ENCODE measurements at places on chromosomes 7 and 10. TPM values are rescaled to one million over a fixed set of nuclear protein-coding genes. Genes with fewer than 3 reads are reported as not detected.

- DNase-seq = no peak
These were observed 30.9 kb upstream of the CREB3L2 start for GRCh38 chr7:138032770-138033169.

DNA sequence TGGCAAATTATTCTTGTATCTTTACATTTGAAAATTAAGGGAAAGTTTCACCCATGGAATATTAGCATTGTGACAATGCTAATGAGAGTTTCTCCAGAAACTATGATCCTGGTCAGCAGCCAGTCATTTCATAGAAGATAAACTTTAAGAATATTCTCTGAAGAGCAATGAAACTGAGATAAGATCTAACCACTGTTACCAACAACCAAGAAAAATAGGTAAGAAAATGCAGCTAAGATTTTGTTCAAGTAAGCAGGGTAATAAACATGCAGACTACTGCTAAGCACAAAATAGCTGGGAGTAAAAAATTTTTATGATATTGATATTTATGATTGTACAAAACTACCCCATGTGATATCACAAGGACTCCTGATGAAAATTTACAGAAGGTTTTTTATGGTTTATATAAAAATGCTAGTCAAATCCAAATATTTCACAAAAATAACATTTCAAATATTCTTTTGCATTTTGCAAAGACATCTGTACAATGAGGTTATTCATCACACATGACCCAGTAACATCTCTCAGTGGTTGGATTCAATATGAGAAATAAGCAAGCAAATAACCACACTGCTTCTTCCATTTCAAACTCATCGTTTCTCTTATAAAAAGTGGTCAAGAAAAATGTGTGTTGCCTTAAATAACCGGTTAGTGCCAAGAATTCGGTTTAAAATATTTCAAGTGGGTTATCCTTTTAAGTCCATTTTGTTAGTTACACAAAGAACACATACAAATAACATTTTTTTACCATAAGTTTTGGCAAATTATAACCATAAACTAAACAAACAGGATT, 251.6 kb downstream of the DIP2C start:
- no peak for DNase-seq

GRCh38 chr7:4135301-4135700, 546.8 kb upstream of the FOXK1 start:
- DNase-seq = no peak

GRCh38 chr10:86968271-86968993, at the start of gene ADIRF:
ADIRF (plus strand) TSS chr10:86968482; CDS start chr10:86968545, 63 bp downstream.
- no peak for DNase-seq

GRCh38 chr7:144842377-144842851, 6.6 kb upstream of the TPK1 start:
- DNase-seq = no peak

DNA sequence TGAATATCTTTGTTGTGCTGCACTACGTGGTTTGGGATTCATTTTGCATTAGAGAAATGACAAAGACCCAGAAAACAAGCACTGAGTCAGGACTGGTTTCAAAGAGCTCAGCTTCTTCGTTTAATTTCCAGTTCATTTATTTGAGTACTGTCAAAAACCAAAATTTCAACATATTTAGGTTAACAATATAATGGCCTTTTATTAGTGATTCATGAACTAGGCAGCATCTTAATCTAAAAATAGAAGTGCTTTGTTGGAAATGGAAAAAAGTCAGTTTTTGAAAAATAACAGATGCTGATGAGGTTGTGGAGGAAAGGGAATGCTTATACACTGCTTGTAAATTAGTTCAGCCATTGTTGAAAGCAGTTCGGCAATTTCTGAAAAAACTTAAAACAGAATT, 856.4 kb downstream of the LRMDA start:
- DNase-seq = no peak

DNA sequence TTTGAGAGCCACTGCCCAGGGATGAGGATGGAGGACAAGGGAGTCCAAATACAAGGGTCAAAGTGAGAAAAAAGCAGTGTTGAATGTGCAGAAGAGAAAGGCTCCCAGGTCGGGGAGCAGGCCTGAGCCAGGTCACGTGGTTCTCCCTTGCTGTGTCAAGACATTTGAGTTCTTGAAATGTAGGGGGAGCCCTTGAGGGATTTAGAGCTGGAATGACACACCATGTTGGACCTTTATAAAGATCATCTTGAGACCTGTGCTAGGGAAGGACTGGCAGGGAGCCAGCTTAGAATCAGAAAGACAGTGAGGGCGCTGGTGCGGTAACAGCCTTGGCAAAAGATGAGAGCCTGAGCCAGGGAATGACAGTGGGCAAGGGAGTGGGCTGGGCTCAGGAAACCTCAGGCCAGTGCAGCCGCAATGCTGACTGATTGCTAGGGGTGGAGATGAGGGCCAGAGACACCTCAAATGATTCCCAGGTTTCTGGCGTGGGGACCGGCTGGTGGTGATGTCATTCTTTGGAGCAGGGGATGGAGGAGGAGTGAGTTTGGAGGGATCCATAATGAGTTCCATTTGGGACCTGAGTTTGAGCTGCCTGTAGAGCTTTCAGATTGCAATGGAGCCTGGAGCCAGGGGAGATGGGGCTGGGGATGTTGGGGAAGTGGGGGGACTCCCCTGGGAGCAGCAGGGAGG, 120.1 kb downstream of the PTPN20 start:
- DNase-seq = no peak

- DNase-seq = no peak
These were observed 15.6 kb downstream of the SNX10 start for GRCh38 chr7:26307226-26307625.

GRCh38 chr7:133675510-133676218, 422.8 kb downstream of the EXOC4 start:
- DNase-seq = no peak

- no peak for DNase-seq
These were observed 45.5 kb downstream of the GSAP start for GRCh38 chr7:77370606-77371005.

GRCh38 chr10:17659365-17659764, 15.4 kb downstream of the STAM start:
- no peak for DNase-seq

DNA sequence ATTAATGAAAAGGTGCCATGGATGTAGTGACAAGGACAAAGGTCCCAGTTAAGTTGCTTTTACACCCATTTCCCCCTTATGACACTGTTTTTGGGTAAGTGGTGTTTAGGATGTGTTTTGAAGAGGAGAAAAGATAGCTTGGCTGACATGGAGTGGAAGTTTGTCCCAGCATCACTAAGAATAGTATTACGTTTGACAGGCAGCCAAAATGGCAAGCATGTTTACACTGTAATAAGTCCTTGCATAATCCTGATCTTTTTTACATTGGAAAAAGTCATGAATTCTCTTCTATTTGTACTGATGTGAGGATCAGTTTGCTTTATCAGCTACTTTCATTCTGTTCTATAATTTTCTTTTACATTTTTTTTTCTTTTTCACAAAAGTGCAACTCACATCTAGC, 137.8 kb downstream of the CHRM2 start:
- DNase-seq = no peak

- DNase-seq = no peak
These were observed 21.0 kb downstream of the ZCWPW1 start for GRCh38 chr7:100407285-100408180.

- DNase-seq = no peak
These were observed 68.8 kb downstream of the RAPGEF5 start for GRCh38 chr7:22288202-22288601.

GRCh38 chr7:101874028-101874427, 56.6 kb downstream of the CUX1 start:
- no peak for DNase-seq

- no peak for DNase-seq
These were observed 70.8 kb upstream of the ZMIZ1 start for GRCh38 chr10:78997635-78998618.

DNA sequence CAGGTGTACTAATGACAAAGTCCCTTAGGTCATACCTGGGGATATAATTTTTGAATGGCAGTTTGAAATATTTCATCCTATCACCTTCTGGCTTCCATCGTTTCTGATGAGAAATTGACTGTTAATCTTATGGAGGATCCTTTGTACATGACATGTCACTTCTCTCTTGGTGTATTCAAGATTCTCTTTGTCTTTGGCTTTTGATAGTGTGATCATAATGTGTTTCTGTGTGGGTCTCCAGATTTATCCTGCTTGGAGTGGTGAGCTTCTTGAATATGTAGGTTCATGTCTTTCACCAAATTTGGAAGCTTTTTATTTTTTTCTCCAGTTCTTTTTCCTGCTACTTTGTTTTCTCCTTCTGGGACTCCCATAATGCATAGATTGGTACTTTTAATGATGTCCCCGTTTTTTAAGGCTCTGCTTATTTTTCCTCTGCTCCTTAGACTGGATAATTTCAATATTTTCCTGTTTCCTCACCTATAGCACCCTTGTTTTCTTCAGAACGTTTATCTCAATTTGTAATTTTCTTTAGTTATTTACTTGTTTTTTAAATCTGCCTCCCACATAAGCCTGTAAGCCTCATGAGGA, 4.4 kb downstream of the RBM33 start:
- DNase-seq = no peak

DNA sequence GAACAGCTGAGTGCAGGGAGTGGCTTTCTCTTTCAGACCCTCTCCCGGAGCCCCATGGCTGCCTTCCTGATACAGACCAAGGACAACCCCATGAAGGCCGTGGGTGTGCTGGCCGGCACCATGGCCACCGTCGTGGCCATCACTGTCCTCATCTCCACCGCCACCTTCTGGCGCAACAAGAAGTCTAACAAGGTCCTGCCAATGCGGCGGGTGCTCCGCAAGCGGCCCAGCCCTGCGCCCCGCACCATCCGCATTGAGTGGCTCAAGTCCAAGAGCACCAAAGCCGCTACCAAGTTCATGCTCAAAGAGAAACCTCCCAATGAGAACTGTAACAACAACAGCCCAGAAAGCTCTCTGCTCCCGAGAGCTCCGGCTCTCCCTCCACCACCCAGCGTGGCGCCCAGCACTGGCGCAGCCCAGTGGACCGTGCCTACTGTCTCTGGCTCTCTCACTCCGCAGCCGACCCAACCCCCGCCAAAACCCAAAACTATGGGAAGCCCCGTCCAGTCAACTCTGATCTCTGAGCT, 11.2 kb downstream of the LRIT2 start:
- no peak for DNase-seq

GRCh38 chr7:41491308-41491707, 211.6 kb downstream of the INHBA start:
- DNase-seq = no peak

GRCh38 chr7:41732436-41732785, 29.5 kb upstream of the INHBA start:
- DNase-seq = no peak

DNA sequence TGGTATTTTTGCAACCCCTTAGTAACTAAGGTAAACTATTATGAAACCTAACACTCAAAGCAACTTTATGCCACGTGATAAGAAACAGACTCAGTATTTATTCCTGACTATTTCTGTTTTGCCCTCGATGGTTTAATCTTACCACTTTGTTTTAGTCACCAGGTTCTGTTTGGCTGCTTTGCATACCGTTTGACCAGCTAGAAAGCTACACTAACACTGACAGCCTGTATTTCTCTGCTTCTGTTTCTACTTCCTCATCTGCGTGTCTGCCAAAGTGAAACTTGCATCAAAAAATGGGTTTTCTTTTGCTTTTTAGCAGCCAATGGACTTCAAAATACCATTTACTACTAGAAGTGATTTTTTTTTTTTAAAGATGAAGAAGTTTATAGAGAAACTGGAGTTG, 802.5 kb downstream of the GRM8 start:
- no peak for DNase-seq

DNA sequence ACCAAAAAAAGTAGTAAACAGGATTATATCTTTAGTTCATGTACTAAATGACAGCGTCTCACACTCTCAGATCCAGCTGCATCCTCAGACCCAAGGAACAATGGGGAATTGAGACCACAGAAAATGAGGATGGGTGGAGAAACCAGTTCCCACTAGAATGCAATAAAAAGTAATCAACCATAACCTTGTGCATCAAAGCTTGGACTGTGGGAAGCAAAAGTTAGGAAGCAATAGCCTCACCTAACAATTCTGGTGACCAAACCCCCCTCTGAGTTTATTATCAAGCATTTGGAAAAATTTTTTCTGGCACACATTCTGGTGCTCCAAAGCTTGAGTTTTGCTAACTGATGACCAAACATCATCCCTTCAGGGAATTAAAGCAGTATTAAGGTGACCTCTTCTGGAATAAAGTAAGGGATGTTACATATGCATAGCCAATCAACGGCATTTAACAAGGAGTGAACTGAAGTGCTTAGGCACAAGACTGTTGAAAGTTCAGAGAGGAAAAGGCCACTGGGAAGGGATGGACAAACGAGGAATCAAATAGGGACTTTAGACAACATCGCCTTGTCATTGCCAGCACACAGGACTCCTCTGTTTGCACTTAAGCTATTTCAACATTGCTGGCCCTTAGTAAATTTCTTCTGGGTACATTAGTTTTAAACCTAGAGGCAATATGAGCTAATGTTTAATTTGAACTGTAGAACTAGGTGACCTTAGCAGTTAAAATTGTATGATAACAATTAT, 1.2 kb upstream of the MAT1A start:
- no peak for DNase-seq

GRCh38 chr10:70600512-70601395, 1.8 kb downstream of the PRF1 start:
- no peak for DNase-seq

- DNase-seq = no peak
These were observed 44.7 kb downstream of the HTRA1 start for GRCh38 chr10:122505885-122506645.

DNA sequence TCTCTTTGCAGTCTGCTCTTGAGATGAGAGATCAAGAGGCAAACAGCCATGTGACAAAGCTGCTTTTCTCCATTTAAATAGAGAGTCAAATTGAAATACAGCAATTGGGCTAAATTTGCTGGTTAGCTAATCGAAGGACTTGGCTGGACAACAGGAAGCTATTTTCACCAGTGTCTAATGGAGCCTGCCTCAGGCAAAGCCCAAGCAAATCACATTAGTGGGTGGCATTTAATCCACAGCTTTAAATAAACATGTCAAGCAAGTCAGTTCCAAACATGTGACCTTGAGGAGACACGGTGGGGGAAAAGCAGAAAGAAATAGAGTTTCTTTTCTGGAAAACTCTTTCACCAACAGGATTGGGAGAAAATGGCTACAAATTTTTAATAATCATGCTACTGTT, 180.5 kb upstream of the AOAH start:
- DNase-seq = no peak

DNA sequence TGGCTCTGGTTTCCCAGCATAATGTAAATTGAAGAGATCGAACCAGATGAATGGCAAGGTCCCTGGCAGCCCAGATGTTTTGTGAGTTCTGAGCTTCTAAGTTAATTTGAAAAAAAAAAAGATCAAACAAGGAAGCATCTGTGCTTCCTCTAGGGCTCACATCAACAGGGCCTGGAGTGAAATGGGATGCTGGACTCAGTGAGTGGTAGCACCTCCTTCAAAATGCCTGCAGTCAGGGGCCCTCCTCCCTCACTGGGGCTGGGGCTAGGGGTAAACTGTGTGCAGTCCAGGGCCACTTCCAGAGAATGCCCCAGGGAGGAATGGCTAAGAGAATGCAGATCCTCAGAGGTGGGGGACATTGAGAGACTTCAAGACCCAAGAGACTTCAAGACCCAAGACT, 6.0 kb upstream of the CUEDC2 start:
- no peak for DNase-seq

ANKRD1 gene
- polyA plus RNA-seq = 0.47 TPM

AGR2 gene
- 2.8 TPM for polyA plus RNA-seq

GPER1 gene
- polyA plus RNA-seq = 10.2 TPM

PIK3AP1 gene
- 3.9 TPM for polyA plus RNA-seq

HYAL4 gene
- not detected for polyA plus RNA-seq

WDFY4 gene
- polyA plus RNA-seq = 3.3 TPM

CDC14C gene
- 0.86 TPM for polyA plus RNA-seq

SNCG gene
- 541 TPM for polyA plus RNA-seq

FXYD4 gene
- polyA plus RNA-seq = not detected

GRK5 gene
- 24.2 TPM for polyA plus RNA-seq

PALD1 gene
- 25.1 TPM for polyA plus RNA-seq

IDI1 gene
- polyA plus RNA-seq = 192 TPM
